ENCODE measurements at places on chromosomes 5 and 9. TPM values are rescaled to one million over a fixed set of nuclear protein-coding genes. Genes with fewer than 3 reads are reported as not detected.
A peak's percentile ranks its signal among the peaks of the same experiment; 100 is the strongest.

DNA sequence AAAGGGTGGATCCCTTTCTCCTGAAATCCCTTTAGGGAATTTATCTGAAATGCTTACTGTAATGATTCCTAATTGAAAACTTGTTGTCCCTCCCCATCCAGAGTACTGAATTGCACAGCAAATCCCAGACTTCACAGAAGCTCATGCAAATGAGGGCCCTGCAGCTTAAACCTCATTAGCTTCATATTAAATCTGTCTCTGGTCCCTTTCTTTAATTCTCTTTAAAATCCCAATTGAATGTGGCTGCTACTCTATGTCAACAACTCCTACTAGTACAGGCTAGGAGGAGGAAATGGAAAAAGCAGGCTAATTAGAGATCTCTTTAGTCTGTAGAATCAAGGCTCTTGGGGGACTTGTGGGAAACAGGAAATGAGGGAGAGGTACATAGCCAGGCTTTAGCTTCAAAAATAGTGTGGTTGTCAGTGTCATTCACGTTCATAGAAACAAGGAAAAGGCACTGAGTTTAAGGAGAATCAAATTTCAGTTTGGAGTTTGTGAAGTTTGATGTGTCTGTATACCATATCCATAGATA lies 191.3 kb upstream of the PRDM9 start:
- no peak for DNase-seq

- DNase-seq: no peak
These were observed 16.9 kb upstream of the LECT2 start for GRCh38 chr5:135971701-135972100.

GRCh38 chr9:115913696-115914095 lies 239.9 kb upstream of the PAPPA start:
- peak; percentile 52 for DNase-seq

DNA sequence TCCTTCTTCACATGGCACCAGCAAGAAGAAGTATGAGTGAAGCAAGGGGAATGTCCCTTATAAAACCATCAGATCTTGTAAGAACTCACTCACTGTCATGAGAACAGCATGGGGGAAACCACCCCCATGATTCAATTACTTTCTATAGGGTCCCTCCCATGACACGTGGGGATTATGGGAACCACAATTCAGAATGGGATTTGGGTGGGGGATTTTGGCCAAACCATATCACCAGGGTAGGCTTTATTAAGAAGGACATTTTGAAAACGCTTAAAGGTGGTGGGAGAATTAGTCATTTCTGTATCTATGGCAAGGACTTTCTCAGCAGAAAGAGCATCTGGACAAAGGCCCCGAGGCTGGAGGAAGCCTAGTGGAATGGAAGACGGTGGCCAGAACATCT lies 100.2 kb upstream of the ADAMTS16 start:
- no peak for DNase-seq

DNA sequence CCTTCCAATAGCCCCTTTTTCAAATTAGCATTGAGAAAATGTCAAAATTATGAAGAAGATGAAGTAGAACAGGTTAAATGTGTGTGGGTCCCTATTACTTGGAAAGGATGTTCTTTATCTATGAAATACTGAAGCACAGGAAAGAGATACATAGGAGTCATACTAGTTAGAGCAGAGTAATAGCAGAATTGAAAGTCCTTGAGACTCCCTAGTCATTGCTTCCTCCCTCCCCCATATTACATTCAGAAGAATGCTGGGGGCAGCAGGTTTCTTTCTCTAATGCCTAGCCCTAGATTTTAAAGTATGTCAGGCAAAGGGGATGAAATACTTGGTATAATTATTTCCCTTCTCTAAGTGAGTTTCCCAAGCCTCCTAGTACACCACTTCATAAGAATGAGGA lies 4.4 kb downstream of the ZCCHC9 start:
- no peak for DNase-seq

RPL12 gene
- 1,189 TPM for total RNA-seq

BAAT gene
- total RNA-seq: 8.9 TPM
